ENCODE measurements at places on chromosomes 6 and 20.

DNA sequence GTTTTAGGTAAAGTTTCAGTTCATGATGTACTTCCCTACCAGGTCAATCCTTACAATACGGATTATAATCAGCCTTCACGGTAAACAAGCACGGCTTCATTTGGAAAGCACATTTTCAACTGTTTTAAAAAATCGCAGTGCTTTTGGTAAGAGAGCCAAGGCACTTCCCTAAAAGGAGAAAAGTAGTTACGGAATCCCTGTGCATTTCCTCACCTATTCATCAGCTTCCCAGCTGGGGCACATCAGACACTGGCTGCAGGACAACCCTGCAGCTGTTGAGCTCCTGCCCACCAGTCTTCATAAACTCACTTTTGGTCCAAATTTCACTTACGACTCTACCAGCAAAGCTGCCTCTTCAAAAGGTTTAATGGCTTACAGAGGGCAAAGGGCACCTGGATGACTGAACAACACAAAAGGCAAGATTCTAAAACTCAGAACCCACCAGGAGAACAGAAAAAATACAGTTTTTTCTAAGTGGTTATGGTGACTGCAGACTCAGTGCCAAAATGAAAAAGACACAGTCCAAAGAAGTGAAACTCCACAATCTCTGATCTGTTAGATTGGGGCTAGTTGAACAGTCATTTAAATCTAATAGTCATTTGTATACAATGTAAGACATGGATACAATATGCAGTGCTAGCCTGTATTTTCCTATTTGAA lies 7.5 kb downstream of the SNX5 start:
- no peak for DNase-seq

DNA sequence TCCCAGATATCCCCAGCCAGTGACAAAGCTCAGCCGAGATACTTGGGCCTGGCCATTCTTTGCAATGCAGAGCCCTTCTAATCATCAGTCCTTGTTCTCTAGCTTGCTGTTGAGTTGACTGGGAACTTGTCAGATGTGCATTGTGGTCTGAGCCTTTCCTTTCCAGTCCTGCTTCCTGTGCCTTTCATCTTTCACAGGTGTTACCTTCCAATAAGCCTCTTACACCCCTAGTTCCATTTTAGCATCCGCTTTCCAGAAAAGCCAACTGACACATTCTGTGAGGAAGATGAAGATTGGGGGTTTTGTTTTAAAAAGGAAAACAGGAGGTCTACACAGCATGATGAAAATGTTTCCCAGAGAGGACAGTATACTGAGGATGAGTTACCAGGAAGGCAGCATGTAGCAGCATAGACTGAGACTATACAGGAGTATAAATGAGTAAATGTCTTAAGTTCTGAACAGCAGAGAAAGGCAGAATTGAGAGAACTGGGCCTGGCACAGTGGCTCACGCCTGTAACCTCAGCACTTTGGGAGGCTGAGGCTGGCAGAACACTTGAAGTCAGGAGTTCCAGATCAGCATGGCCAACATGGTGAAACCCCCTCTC lies 5.6 kb upstream of the CEP85L start:
- DNase-seq: no peak

DNA sequence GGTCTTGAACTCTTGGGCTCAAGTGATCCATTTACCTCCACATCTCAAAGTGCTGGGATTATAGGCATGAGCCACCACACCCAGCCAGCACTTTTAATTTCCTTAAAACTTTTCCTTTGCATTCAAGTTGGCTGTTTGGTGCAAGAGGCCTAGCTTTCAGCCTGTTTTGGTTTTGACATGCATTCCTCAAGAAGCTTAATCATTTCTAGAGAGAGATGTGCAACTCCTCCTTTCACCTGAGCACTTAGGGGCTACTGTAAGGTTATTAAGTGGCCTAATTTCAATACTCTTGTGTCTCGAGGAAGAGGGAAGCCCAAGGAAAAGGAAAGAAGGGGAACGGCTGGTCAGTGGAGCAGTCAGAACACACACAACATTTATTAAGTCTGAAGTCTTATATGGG lies 13.8 kb upstream of the BLOC1S5 start:
- DNase-seq: no peak

- DNase-seq: no peak
Measured at GRCh38 chr20:7843613-7844012, 96.6 kb downstream of the HAO1 start.

GRCh38 chr20:18831830-18832499 lies 18.4 kb downstream of the SCP2D1 start:
- no peak for DNase-seq

DNA sequence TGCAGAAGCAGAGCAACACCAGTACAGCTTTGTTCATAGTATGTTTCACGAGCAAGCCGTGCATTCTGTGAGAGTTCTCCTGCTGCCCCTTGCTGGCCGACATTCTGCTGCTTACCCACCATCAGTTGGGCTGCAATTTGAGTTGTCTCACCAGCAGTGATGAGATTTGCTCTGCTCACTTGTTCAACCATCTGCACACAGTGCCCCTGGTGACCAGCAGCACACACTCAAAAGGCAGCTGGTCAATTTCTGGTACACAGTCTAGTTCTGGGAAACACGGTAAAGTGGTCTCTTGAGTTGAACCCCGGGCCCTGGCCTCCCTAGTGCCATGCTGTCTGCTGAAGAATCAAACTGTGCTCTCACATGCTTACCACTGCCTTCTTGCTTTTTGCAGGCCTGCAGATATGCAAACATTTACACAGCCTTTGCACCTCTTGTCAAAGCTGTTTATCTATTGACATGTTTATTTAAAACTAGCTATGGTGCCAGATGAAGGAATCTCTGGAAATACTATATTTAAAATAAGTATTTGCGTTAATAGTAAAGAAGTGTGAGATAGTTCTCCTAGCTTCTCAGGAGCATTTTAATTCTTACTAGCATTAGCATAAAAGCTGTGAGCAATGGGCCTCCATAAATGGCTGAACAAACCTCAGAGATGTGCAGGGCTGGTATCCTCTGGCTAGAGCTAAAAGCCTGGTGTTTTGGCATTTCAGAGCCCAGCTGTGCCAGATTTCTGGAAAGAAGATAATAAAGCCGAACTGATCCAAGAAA lies 234.3 kb downstream of the ARHGAP18 start:
- DNase-seq: no peak

DNA sequence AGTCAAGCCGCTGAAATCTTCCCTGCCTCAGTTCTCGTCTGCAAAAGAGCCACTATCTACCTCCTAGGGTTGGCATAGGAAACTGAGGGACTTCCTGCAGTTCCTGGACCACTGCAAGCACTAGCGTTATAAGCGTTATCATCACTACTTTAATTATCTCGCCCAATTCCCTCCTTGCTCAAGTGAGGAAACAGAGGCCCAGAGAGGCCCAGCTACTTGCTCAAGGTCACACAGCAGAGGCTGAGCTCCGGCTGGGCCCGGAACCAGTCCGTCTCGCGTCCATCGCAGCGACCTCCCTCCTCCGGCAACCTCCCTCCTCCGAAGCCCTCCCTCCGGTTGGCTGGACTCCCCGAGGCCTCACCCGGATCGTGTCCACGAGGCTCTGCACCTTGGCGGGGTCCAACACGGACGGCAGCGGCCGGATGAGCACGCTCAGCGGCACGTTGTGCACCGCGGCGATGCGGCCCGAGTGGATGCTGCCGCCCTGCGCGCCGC lies 338 bp downstream of the SRXN1 start:
- peak; percentile 7 for DNase-seq

DNA sequence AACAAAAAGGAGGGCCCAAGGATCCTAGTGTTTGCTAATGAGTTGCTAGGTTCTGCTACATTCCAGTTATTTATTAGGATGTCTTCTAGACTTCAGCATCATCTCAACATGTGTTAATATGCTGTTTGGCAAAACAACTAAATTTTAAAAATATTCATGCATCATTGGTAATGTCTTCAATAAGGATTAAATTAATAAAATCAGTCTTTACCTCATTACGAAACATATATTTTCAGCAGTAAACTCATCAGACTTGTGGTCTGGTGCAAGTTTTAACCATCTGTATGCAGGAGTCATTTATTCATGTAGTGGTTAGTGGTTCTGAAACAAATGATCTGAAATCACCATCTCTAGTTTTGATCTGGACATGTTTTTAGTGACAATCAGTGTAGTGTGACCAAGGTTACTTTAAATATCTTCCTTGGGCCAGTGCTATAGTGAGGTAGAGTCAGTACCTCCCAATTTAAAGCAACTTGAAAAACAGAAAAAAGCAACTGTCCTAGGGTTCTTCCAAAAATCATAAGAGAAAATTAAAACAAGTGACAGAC lies 85.0 kb upstream of the KCNK16 start:
- DNase-seq: no peak

DNA sequence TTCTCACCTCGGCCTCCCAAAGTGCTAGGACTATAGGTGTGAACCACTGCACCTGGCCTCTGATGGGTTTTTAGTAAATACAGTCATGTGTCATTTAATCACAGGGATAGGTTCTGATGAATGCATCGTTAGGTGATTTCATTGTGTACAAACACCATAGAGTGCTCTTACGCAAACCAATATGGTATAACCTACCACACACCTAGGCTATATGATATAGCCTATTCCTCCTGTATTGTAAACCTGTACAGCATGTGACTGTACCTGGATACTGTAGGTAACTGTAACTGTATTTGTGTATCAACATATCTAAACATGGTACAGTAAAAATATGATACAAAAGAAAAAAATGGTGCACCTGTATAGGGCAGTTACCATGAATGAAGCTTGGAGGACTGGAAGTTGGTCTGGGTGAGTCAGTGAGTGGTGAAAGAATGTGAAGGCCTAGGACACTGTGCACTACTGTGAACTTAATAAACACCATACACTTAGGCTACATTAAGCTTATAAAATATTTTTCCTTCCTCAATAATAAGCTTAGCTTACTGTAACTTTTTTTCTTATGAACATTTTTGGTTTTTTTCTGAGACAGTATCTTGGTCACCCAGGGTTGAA lies 10.0 kb downstream of the BICRAL start:
- no peak for DNase-seq

DNA sequence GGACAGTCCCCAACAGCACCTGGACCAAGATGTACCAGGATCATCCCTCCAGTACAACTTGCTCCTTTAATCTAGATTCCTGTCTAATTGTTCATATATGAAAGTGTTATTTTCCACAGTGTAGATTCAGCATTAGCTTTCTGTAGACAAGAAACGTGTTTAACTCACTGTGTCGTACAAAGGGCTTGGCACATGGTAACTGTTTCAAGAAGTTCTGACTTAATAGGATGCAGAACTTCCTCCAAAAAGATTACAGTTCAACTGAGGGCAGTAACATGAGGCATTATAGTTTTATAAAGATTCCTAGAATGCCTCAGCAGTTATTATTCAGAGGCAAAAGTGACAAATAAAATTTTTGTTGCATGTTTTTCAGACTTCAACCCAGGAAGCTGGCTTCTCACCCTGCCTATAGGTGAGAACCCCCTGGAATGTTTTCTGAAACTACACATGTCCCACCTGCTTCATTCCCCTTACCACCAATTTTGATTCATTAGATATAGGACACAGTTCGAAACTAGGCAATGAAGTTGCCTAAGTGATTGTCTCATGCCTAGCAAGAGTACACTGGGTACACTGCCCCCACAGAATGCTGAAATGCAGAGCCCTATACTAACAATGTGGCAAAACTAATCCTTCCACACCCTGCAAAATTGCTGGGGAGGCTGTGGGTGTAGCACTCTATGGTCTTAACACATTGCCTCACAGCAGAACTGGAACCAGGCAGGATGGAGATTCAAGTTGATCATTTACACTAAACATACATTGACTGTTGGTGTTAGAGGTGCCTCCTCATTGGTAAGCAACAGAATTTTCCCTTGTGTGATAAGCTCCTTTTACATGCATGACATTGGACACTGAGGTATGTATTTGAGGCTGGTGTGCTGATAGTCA lies 22.6 kb upstream of the SH3BGRL2 start:
- no peak for DNase-seq

- no peak for DNase-seq
Measured at GRCh38 chr20:10313215-10313614, 94.6 kb downstream of the SNAP25 start.

DNA sequence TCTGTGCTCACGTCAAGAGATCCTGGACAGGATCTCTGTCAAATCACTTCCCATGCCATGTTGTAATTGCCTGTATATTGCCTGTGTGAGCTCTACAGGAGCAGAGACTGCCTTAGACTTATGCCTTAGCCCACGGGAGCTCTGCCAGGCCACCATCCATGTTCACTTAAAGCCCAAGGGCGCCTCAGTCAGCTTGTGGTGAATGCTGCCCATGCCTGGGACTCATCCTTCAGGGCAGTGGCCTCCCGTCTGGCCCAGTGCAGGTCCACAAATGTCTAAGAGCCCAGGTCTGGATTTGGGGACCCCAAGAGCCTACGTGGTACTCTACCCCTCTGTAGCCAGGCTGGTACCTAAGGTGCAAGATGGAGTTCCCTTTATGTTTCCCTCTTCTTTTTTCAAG lies 22.4 kb upstream of the BPIFA2 start:
- no peak for DNase-seq

DNA sequence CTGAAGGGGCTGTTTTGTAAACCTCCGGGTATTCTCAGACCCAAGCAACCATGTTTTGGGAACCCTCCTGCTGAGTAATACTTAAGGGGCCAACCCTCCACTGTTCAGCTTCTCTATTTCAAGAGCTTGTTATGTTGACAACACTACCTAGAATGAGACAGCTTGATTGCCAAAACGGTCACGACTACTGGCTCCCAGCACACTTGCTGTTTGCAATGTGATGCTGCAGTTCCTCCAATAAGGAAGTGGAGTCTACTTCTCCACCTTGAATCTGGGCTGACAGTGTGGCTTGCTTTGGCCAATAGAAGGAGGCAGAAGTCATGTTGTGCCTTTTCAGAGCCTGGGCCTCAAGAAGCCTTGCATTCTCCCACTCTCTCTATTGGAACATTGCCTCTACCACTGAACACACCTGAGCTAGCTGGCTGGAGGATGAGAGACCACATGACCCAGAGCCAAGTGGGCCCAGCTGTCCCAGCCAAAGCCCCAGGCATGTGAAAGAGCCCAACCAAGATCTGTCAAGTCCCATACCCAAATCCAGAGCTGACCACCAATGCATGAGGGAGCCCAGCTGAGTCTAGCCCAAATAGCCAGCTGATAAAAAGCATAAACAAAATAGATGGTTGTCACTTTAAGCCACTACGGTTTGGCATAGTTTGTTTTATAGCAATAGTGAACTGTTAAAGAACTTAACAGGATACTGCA lies 108.0 kb downstream of the PRND start:
- peak; percentile 74 for DNase-seq

- DNase-seq: no peak
Measured at GRCh38 chr6:20718705-20719653, 184.7 kb downstream of the CDKAL1 start.

- peak; percentile 37 for DNase-seq
Measured at GRCh38 chr6:16168858-16169257, 40.0 kb downstream of the MYLIP start.

DNA sequence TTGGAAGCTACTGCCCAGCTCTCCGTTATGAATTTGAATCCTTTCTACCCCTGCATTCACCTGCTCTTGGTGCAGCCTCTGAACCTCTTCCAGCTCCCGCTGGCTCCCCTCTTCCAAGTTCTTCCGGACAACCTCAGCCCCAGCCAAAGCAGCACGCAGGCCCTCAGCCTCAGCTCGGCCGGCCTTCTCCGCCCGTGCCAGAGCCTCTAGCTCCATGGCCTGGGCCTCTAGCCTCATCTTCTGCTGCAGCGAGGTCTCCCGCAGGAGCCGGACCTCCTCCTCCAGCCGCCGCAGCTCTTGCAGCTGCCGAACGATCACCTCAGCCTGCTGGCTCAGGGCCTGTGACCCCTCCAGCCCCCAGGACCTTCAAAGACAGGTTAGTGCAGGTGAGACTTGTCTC lies 3.2 kb downstream of the CCHCR1 start:
- no peak for DNase-seq
